ENCODE measurements at places on chromosomes 5 and 9.
A peak's percentile ranks its signal among the peaks of the same experiment; 100 is the strongest.

GRCh38 chr5:95352691-95353090 lies 38.5 kb upstream of the FAM81B start:
- no peak for DNase-seq

DNA sequence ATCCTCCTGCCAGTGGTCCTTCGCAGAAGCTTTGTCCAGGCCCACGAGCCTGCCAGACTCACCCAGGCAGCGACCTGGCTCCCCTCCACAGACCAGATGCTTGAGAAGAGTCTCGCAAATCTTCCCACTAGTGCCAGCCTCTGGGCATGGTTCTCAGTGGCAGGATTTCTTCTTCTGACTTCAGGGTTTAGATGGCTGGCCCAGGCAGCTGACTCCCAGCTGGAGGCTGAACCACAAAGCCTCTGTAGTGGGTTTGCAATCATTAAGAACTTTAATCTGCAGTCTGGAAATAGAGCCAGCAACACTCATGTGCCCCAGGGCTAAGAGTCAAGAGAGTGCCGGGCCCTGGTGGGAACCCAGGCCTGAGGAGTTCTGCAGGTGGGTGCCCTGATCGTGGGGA lies 90.6 kb upstream of the ICE1 start:
- no peak for DNase-seq

- no peak for DNase-seq
Measured at GRCh38 chr9:127975376-127976315, 5.1 kb downstream of the EEIG1 start.

- no peak for DNase-seq
Measured at GRCh38 chr5:10431415-10431814, 10.3 kb upstream of the ROPN1L start.

GRCh38 chr9:116287721-116288120 lies 134.1 kb downstream of the PAPPA start:
- no peak for DNase-seq

DNA sequence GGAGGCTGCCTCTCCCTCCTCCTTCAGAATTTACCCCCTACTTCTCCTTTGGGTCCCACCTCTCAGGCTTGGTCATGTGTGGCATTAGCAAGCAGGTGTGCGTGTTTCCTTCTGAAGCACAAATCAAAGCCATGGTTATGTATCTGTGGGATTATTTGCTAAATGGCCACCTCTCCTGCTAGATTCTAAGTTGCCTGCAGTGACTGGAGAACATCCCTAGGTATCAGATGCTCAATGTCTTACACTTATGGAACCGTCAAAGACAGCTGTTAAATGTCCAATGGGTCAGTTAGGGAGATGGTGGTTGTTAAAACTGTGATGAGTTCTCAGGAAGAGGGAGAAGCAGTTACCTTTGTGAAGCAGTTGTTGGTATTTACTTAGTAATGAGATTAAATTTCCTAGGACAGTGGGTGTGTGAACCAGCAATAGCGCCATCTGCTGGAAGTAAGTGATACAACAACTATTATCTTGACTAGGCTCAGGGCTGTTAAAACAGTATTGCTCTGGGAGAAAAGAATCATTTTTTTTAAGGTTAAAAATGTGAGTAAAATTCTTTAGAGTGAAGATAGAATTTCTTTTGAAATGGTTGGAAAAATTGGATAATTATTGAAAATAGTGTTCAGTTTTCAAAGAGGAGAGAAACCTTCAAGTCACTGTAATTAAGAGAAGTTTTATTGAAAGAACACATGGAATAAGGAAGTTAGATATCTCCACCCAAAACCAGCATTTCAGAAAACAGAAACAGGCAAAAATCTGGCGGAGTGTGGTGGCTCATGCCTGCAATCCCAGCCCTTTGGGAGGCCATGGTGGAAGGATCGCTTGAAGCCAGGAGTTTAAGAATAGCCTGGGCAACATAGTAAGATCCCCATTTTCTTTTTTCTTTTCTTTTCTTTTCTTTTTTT lies 71.3 kb downstream of the TMC1 start:
- peak; percentile 33 for DNase-seq

DNA sequence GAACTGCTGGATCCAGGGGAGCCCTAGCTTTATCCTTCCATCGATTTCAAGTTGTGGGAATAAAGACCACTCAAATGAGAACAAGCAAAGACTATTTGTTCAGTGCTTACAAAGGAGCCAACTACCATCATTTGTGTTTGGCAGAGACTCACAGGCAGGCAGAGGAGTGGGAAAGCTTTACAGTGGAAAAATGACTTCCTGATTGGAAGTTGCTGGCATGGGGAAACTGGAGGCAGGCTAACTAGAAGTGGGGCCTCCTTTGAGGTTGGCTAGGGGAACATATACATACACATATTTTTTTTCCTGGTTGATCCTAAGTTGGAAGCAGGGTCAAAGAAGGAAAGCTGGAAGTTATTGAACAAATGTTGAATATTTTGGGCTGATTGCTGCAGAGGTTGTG lies 121.7 kb downstream of the ACTBL2 start:
- DNase-seq, result no peak

- DNase-seq, result no peak
Measured at GRCh38 chr9:101235105-101235866, 149.5 kb downstream of the BAAT start.

DNA sequence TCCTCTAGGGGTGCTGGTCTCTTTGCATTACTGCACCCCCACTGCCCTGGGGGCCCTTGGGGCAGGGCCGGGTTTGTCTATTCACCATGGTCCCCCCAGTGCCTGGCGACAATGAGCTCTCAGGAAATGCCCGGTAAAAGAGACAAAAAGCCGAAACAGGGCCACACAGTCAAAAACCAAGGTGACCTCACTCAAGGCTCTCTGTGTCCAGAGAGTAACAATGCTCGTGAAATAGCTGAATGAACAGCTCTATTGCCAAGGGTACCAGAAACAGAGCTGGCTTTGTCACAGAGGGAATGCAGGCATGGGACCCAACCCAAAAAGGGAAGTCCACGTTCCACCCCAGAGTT lies 16.0 kb downstream of the SH3PXD2B start:
- no peak for DNase-seq

- DNase-seq, result no peak
Measured at GRCh38 chr9:79215821-79216220, 355.9 kb upstream of the TLE4 start.

DNA sequence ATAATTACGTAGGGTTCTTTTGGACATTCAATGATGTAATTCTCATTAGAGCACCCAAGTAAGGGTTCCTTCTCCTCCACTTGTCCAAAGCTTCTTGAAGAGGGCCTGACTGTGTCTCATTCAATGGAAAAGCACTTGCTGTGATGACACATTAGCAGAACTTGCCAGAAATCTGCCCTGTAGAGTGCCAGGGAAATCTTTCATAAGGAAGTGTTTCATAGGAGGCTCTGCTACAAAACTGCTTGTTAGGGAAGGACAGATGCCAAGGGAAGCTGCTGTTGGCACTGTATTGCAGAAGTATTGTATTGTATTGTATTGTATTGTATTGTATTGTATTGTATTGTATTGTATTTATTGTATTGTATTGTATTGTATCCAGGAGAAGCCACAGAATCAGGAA lies 45.5 kb upstream of the MPDZ start:
- no peak for DNase-seq

DNA sequence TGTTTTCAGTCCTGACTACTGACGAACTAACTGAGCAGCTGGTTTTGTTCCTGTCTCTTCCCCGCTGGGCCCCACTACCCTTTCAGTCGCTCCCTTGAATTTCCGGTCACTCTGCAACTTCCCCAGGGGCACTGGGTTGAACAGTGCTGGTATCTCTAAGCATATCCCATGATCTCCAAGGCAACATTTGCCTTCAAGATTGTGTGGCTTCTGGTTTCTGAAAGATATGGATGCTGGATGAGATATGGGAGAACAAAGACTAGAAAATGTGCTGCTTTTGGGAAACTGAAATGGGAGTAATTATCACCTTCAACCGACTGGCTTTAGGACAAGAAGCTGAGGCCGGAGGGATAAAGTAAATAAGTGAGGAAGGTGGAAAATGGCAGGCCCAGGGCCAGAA lies 258.2 kb upstream of the PIK3R1 start:
- DNase-seq, result no peak

DNA sequence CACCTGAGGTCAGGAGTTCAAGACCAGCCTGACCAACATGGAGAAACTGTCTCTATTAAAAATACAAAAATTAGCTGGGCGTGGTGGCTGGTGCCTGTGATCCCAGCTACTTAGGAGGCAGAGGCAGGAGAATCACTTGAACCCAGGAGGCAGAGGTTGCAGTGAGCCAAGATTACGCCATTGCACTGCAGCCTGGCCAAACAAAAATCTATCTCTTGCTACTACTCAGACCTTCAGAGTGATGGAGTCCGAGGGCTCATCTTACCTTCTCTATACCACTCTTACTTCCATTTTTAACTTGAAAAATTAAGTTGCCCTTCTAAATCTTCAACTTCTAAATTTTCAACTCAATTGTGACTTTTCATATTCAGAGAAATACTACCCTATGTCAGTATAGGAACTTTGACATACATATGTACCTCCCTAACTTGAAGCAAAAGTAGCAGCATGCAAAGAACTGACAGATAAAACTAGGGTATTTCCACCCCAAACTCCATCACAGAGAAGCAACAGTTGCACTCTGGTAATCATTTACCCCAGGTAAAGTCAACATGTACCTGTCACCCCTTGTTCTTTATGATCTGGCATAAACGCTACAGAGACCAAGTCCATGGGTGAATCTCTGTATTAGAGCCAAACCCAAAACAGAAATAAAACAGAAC lies 11.4 kb downstream of the ZFAND5 start:
- DNase-seq, result no peak

DNA sequence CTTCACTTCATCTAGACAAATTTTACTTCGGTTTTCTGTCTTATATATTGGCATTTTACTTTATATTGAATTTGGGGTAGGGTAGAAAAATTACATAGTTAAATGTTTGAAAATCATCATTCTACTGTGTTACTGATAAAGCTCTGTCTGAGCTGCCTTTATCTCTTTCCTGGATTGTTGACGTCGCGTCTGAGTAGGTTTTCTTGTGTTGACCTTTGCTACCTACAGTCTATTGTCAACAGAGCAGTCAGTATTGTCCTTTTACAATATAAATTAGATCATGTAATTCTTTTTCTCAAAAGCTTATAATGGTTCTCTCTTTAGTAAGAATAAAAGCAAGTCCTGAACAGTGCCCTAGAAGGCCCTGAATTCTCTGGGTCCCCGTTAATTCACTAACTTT lies 128.2 kb downstream of the HACD4 start:
- no peak for DNase-seq

DNA sequence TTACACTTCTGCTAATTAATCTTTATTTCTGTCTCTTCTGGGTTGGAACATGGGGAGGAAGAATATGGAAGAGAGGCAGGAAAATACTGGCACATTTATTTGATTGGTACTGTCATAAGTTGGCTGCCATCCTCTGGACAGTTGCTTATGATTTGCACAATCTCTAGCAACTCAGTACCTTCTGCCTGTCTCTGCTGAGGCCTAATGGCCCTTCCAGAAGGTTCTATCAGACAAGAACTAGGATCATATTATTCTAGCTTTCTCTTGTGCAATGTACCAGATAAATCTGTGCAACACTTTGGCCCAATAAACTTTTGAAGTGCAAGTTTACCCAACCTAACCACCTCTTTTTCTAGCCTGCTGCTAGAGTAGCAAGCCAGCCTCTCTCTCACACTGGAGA lies 335.0 kb downstream of the ARRDC3 start:
- DNase-seq, result no peak

DNA sequence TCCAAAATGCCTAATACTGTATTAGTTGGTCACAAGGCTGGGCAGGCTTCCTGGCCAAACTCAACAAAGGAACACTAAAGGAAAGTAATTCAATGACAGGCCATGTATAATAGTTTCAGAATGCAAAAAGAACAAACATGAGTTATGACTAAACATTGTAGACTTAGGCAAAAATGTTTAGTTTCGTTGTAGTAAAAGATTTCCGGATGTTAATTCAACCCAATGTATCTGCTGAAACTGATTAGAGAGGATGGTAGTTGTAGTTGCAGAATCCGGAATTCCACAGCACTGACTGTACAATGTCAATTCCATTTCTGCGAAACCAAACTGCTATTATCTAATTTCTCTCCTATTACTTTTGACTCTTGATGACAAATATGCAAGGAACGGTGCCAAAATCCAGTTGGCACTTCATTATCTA lies 117.9 kb upstream of the FST start:
- DNase-seq, result no peak

DNA sequence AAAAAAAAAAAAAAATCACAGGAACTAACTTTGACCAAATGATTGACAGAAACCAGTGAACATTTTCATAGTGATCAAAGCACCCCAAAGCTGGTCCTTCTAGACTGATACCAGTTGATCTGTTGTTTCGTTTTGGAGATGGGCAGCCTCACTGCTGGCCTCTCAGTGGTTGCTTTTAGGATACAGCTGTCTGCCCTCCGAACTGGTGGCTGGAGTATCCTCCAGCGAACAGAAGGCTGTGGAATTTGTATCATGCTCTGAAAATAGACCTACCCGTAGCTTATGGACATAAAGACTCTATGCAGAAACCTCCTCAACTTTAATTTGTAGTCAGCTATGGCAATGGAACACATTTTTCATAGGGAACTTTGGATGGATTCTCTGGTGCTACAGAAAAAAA lies 49.0 kb downstream of the DCP2 start:
- DNase-seq, result no peak

- no peak for DNase-seq
Measured at GRCh38 chr5:36691696-36692371, 85.4 kb downstream of the SLC1A3 start.

GRCh38 chr5:123209502-123210027 lies 120.5 kb downstream of the PRDM6 start:
- no peak for DNase-seq

DNA sequence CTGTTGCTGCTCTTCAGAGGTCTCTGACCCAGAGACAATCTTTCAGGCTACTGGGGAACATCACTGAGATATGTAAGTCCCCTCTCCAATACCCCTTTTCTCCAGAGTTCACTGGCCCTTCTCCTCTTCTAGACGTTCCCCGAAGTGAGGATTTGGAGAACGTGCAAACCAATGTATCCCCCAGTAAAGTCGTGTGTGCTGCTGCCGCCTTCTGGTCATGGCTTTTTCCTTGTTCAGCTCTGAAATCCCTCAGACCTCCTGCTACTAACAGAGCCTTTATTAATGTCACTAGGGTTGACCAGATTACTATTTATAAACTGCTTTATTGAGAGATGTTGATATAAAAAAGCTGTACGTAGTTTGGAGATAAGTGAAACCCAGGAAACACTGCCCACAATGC lies 1028.6 kb downstream of the CDH9 start:
- no peak for DNase-seq

GRCh38 chr5:130077007-130077406 lies 172.7 kb downstream of the CHSY3 start:
- DNase-seq, result no peak

GRCh38 chr9:38370176-38370575 lies 22.3 kb upstream of the ALDH1B1 start:
- no peak for DNase-seq

DNA sequence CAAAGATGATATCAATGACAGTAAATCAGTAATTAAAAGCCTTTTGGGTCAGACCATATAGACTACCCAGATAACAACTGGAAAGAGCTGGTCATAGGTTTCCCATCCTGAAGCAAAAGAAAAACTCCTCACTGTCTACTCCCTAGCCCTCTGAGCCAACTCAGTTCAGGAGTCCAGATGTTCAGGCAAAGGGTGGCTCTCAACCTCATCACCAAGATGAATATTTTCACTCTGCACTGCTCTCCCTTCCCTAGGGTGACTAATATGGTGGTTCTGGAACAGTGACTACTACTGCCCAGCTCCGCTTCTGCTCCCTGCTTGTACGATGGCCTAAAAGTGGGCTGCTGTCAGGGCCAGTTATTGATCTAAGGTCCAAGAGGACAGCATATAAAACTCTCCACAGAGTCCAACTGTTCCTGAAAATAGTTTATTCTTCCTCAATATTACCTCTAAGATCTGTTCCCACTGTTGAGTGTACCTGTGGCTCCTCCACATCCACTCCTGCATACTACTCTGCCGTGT lies 263.4 kb upstream of the SLC30A5 start:
- DNase-seq, result no peak
